ENCODE measurements at places on chromosomes 1 and 21.

DNA sequence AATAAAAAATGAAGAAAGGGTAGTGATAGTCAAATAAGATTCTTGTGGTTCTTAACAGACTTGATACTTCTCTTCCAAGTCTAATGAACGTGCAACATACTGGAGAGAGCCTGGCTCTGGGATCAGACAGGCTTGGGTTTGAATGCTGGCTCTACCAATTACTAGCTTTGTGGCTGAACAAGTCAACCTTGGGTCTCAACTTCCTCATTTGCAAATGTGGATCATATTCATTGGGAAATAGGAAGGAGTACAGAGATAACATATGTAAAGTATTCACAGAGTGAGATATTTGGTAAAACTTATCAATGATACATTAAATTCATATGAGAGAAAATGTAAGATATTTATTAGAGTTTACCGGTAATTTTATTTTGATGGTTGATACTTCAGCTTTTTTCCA is 2.0 kb downstream of the EDEM3 start:
- DNase-seq, result peak; percentile 30

DNA sequence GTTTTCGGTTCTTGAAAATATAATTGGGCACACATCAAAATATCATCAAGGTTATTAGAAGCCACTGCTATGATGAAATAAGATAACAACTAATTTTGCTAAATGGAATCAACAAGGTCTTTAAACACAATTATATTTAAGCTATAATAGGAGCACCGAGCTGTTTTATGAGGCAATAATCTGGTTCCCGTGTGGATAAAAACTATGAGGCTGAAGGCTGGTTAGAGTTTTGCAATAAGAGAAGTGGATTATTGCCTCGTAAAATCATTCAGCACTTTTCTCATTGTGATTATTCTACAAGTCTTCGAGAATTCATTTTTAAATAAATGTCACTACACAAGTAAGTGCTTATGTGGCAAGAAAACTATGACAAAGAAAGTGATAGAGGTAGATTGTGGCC is 975.7 kb upstream of the ADGRL2 start:
- DNase-seq, result no peak

DNA sequence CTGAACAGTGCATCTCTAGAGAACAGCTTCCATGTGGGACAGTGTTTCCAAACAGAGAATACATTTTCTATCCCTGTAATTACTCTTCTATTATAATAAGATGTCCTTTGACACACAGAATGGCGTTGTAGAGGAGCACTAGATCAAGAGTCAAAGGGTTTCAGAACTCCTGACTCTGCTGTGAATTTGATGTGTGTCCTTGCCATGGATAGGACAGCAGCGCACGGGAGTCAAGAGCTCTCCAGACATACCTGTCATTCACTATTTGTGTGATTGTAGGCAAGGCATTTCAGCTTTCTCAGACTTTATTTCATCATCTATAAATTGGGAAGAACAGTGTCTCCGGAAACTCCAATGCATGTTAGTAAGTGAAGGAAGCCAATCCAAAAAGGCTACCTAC is 176.4 kb downstream of the RGS7 start:
- no peak for DNase-seq

GRCh38 chr21:31201548-31201947 is 142.5 kb downstream of the TIAM1 start:
- no peak for DNase-seq

GRCh38 chr1:186659890-186660341 is 20.3 kb downstream of the PTGS2 start:
- DNase-seq, result no peak

DNA sequence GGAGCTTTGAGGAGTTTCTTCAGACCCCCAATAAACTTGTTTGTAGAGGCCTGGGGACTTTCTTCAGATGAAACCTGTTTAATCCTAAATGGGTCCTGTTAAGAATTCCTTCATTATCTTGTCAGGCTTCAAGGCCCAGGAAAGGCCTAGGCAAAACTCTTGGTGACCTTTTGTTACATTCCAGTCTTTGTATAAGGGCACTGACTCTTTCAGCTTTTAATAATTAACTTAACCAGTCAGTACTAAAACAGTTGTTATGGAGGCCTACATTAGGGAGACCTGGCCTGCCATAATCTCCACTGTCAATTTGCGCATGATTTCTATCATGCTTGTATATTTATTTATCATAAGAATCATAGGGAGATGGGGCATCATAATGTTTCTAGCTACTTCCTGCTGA is 110.2 kb downstream of the FCRL5 start:
- DNase-seq, result no peak

GRCh38 chr1:151860504-151861187 is 7.1 kb upstream of the THEM5 start:
- DNase-seq, result no peak

- peak; percentile 82 for DNase-seq
Observed at GRCh38 chr1:61254634-61255357, 172.4 kb downstream of the NFIA start.

GRCh38 chr1:31216016-31216415 is 23.7 kb downstream of the NKAIN1 start:
- no peak for DNase-seq

DNA sequence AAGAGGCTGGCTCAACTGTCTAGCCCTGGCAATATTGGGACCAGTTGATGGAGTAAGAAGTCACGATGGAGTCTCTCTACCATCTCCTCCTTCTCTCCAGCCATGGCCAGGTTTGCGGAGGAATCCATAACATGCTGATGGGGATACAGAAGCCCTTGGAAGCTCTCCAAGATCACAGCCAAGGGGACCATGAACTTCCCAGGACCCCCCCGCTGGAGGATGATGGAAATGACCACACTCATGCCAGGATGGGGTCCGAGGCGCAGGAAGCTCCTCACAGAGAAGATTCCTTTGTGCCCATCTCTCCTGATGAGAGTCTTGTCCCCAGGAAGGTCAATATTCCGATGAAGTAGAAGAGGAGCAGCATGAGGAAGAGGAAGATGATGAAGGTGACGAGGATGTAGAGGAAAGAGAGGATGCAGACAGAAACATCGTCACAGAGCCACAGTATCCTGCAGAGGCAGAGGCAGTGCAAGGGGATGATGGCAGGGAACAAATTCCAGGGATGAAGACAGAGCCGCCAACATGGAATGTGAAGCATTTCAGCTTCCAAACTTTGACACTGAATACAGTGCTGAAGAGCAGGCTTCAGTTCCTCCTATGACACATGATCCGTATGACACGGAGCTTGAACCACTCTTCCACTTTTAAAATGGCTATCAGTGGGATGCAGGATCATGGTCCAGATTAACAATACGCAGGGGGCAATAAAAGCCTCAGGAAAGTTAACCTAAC is 57.9 kb upstream of the EDN2 start:
- DNase-seq, result no peak

GRCh38 chr21:31078216-31078615 is 39.9 kb upstream of the KRTAP19-8 start:
- no peak for DNase-seq

- DNase-seq, result no peak
Observed at GRCh38 chr1:215617979-215618378, 50.9 kb downstream of the KCTD3 start.

DNA sequence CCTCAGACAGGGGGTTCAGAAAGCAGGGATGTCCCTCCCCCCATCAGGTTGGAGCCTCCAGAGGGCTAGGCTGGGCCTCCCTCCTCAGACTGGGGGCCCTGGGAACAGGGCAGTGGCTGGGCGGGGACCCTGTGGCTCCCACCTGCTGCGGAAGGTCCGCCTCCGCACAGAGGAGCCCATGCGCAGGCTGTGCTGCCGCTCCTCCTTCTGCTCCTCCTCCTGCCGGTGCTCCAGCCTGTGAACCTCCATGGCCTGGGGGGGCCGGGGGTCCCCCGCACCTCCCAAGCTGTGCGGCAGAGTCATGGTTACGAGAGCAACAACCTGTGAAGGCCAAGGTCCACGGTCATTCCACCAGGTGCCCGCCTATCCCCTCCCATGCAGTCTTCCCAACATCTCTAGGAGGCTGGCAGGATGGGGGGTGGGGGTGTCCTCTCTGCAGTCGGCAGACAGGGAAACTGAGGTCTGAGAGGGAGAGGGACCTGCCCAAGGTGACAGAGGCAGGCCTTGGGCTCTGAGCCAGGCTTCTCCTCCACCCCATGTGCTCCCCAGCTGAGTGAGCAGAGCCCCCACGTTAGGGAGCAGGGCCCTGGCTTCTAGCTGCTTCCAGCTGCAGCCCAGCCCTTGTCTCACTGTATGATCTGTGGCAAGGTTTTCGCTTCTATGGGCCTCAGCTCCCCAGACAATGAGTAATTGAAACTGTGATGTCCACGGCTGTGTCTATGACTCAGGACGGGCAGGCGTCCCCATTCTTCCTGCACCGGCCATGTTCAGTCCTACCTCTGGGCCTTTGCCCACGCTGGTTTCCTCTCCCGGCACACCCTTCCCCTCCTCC is 3.4 kb downstream of the MYOM3 start:
- DNase-seq, result no peak

DNA sequence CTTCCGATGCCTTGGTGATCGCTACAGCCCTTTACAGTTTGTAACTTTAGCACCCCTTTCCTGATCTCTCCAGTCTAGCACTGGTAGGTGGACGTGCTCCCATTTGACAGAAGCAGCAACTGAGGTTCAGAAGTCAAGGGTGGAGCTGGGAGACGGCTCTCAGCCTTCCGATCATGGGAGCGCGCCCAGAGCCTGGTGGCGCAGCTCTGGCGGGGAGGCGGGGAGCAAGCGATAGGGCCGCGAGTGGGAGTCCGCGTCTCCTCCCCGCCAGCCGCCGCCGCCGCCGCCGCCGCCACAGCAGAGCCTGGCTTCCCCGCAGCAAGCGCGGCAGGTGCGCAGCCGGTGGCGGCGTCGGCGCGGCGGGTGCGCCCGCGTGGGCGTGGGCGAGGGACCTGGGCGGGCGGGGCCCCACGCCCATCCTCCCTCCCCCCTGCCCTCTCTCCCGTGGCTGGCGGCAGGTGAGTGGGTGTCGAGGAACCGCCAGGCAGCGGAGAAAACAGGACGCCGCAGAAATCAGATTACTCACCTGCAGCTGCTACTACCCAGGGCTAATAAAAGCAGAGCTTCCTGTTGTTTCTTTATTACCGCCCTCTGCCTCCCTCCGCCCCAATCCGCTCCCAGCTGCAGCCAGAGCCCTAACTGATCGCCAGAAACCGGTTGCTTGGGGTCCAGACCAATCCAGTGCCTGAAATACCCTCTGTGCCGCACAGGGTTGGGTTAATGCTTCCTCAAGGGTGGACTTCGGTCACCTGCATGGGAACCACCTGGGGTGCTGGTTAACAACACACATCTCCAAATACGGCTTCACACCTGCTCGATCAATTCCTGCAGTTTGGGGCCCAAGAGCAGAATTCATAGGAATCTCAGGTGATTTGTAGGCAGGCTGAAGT is 60.2 kb upstream of the ID3 start:
- DNase-seq, result no peak

DNA sequence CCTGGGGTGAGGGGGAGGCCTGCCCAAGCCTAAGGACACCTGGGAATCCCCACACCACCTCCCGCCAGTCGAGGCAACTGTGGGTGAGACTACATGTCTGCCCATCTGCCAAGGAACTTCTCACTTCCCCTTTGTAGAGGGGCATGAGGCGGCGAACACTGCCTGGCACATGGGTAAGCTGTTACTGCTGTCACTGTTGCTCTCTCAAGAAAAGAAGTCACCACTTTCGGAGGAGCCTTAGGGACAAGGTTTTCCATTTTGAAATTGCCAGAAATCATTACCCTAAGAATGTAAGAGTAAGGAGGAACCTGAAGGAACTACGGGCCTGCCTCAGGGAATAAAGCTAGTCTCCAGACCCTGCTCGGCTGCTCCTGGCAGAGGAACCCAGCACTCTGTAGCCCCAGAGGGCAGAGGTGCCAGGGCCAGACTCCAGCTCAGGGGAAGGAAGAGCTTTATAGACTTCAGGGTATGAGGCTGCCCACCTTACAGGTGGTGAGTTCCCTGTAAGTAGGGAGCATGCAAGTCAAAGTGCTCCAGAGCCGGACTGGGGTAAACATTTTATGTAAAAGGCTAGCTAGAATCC is 23.3 kb downstream of the SLC2A1 start:
- DNase-seq, result no peak

DNA sequence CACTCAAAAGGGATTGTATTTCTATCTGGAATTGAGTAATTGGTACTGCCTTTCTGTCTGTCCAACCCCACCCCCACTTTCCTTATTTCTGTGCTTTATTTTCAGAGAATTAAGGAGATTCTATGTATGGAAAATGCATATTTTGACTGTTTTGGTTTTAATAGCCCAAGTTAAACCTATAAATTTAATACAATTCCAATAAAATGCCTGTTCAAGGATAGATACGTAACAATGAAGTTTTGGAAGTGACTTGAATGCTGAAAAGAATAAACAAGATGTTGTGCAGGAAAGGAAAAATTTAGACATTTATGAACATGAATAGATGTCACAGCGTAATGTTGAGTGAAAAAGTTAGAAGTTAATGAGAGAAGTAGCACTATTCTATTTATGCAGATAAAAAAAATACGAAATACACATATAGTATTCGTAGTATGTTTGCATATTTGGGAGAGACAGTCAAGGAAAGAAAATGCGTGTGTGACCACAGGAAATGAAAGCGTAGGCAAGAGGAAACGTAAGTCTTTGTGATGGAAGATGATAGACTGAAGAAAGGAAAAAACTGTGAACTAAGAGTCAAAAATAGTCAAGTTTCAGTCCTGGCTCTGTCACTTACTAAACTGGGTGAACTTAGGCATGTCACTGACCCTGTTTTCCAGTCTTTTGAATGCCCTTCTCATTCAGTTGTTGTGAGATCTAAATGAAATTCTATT is 62.1 kb downstream of the MEF2D start:
- no peak for DNase-seq

DNA sequence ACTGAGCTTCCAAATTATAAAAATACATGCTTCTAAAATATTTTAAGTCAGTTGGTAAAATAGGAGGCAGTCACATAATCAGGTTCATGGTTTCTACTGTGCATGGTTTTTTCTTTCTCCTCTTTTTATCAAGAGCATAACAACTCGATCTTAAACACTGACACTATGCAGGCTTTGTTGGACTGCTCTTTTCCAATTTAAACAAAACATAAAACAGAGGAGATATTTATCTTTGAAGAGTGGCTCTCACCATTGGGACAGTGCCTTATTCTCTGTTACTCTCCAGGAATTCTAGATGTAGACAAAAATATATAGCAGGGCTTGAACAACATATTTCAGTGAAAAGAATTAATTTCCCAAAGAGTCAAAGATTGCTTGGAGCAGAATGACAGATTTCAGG is 883.5 kb upstream of the ADGRL2 start:
- no peak for DNase-seq

GRCh38 chr1:208042868-208043267 is 131.9 kb upstream of the CD34 start:
- DNase-seq, result no peak

GRCh38 chr1:232704694-232705680 is 75.1 kb upstream of the SIPA1L2 start:
- DNase-seq, result peak; percentile 41

GRCh38 chr1:213661302-213661701 is 326.5 kb upstream of the PROX1 start:
- no peak for DNase-seq

GRCh38 chr1:57206038-57206437 is 217.8 kb downstream of the DAB1 start:
- DNase-seq, result no peak

- no peak for DNase-seq
Observed at GRCh38 chr1:208078752-208079151, 165.4 kb downstream of the PLXNA2 start.

- DNase-seq, result no peak
Observed at GRCh38 chr1:162635418-162635817, 3.2 kb downstream of the DDR2 start.

GRCh38 chr1:206672011-206672688 is 12.6 kb upstream of the MAPKAPK2 start:
- no peak for DNase-seq
